ENCODE measurements at places on chromosomes 7 and 10.

GRCh38 chr10:97903128-97904017 lies 53.7 kb downstream of the GOLGA7B start:
- no peak for DNase-seq

- DNase-seq: no peak
Measured at GRCh38 chr10:94639902-94640301, 43.6 kb upstream of the CYP2C18 start.

- DNase-seq: no peak
Measured at GRCh38 chr7:106561151-106561550, 99.8 kb downstream of the CCDC71L start.

DNA sequence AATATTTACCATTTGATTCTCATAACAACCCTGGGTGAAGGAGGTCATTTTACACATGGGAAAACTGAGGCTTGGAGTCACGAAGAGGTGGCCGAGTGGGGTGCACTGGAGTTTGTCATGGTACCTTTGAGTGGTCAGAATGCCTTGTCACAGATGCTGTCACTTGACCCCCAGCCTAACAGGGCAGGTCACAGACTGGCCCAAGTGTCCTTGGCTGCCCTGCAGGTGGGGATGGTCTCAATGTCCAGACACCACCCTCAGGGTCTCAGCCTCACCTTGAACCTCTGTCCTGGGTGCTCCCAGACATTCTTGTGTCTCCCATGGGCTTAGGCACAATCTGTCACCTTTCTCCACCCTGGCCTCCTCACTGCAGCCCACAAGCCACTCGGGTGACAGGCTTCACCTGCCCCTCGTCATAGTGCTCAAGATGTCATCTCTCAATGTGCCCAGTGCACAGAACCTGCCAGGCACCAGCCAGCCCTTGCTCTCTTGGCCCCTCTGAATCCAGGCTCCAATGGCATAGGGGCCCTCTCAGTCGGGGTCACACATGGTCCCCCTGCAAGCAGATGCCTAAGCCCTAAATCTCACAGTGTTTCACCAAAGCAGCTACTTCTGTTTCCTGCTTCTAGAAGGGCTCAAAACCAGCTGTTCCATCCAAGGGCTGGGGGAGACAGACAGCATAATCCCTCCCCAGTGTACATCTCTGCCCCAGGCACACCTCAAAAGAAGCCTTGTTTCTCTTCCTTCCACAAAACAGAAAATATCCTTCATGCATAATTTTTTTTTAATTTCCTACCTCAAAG lies 76.8 kb upstream of the NANOS1 start:
- no peak for DNase-seq

DNA sequence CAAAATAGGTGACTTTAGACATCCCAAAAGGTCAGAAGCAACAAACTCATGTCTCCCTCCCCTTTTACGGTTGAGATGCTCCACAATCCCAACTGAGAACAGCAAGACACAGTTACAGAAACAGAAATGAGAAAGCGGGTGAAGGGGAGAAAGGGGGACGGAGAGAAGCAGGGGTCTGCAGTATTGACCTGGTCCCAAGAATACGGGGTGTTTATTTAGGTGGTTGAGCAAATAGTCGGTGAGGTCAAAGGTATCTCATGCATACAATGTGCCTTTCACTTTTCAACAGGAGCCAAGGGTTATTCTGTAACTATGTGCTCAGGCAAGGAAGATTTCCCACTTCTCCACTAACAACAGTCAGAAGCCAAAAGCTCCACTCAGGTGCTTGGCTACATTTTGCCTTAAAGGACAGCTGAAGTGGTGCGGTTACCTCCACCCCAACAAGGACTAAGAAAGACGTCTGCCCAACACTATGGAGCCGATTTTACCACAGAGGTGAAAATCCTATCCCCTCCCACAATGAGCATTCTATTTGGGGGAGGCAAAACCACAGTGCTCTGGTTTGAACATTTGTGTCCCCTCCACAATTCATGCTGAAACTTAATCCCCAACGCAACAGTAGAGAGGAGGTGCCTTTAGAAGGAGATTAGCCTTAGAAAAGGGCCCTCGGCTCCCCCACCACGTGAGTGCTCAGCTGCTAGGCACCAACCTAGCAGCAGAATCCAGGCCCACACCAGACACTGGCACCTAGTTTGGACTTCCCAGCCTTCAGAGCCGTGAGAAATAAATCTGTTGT lies 77.9 kb downstream of the PARD3 start:
- no peak for DNase-seq

DNA sequence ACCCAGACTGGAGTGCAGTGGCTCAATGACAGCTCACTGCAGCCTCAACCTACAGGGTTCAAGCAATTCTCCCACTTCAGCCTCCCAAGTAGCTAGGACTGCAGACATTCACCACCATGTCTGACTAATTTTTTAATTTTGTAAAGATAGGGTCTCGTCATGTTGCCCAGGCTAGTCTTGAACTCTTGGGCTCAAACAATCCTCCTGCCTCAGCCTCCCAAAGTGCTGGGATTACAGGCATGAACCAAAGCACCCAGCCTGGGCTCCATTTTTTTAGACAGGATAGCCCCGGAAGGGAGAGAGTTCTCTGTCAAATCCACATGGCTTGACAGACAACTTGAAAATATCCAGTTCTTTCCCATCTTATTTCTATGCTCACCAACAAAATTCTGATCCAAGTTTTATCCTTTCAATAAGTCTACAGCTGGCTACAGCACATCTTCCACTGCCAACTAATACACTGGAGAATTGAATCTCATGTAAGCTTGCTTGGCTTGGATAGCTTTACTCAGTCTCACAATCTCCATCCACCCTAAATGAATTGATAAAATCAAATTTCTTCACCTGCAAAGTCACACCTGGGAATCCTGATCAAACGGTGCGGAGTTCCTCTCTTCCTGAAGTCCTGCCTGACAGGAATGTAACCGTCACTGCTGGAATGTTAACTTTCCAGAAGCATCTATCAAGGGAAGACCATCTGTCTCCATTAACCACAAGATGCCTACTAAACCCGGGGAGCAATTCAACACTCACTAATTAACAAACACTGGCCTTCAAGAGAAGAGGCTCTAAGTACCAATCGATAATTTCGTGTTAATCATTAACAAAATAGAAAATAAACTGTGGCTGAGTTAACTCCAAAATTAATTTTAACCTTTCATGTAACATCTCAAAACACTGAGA lies 239.7 kb upstream of the MKLN1 start:
- no peak for DNase-seq

DNA sequence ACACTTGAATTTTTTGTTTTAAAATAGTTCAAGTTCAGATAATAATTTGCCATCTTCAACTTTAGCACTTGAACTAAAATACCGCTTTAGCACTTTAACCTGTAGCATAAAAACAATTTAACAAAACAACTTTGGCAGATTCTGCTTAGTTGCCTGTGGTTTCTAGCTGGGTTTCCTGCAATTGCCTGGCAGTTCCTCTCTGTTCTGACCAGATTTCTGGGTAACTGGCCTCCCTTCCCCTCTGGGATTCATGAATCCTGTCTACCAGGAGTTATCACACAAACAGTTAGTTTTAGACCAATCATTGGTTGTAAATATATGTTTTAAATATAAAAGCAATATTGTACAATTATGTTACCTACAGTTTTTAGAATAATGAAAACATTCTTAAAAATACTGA lies 89.8 kb upstream of the HDAC9 start:
- DNase-seq: no peak

DNA sequence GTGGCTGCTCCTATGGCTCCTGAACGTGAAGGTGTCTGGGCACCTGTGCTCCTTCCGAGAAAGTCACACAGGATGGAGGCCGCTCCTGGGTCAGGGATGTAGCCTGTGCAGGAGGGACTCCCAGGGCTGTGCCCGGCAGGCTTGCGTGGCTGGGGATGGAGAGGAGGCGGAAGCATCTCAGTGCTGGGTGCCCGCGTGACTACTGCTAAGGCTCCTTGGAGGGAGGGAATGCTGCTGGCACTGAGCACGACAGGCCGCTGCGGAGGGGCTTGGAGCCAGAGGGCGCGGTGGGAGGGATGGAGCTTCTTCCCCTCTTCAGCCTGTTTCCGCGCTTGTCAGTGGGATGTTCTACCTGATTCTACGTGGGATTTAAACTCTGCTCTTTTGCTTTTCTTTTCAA lies 35.0 kb downstream of the ADCY1 start:
- no peak for DNase-seq

DNA sequence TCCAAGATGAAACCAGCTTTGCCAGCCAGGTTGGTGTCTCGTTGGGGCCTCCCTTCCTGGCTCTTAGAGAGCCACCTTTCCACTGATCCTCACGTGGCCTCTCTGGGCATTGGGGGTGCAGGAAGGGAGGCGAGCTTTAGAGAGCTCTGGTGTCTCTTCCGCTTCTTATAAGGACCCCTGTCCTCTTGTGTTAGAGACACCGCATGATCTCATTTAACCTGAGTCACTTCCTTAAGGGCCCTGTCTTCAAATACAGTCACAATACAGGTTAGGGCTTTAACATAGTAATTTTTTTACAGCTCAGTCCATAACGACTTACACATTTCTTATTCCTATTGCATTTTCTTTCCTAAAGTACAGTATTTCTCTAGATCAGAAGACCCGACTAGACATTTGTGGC lies 535.8 kb downstream of the SDK1 start:
- DNase-seq: no peak

- no peak for DNase-seq
Measured at GRCh38 chr7:24503506-24503905, 69.7 kb upstream of the PALS2 start.

- DNase-seq: no peak
Measured at GRCh38 chr10:117545141-117546019, 2.8 kb downstream of the EMX2 start.

DNA sequence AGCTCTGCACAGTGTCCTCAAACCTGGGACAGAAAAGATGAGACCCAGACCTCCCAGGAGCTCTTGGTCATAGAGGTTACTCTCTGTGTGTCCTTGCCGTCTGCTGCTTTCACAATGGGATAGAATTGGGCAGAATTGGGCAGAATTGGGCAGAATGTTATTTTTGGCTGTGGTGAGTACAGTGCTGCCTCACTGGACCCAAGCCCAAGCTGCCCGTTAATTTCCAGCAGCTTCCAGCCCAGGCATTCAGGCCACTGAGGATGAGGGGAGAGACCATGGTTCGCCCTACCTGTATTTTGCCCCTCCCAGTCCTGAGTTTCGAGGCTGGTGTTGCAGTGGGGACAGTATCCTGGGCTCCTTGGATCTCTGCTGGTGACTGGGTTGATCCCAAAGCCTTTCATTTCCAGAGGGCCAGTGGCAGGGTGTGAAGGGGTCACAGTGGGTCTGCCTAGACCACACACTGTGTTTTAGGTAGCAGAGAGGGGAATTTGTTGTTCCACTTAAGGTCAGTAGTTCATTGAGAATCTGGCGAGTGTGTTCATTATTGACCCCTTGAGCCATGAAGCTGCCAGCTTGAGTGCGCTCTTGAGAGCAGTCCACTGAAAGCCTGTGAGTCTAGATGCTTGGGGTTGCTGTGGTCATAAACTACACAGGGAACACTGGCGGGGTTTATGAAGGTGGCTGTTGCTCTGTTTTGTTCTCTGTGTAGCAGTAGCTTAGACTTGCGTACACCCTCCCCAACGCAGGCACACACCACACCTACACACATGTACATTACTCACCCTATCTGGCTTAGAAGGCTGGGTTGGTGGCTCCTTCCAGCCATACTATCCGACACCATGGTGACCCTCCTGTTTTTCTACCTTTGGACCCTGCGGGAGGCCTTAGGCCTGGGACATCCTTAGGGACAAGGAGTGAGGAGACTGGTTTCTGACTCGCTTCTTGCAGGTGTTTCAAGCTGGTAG lies 23.5 kb downstream of the NACAD start:
- no peak for DNase-seq

DNA sequence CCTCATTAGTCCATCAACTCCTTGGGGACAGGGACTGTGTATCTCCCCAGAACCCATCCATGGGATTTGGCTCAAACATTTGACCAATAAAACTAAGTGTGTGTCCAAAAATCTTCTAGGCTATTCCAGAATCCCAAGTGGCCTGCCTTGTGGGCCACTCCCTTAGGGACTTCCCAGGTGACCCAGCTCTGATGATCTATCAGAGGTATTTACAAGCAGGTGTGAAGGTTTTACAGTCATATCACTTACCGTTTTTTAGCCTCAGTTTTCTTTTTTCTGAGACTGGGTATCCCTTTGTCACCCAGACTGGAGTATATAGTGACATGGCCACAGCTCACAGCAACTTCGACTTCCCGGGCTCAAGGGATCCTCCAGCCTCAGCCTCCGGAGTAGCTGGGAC lies 64.4 kb downstream of the PIP4K2A start:
- no peak for DNase-seq

- no peak for DNase-seq
Measured at GRCh38 chr10:72106154-72106849, 18.0 kb upstream of the SPOCK2 start.

DNA sequence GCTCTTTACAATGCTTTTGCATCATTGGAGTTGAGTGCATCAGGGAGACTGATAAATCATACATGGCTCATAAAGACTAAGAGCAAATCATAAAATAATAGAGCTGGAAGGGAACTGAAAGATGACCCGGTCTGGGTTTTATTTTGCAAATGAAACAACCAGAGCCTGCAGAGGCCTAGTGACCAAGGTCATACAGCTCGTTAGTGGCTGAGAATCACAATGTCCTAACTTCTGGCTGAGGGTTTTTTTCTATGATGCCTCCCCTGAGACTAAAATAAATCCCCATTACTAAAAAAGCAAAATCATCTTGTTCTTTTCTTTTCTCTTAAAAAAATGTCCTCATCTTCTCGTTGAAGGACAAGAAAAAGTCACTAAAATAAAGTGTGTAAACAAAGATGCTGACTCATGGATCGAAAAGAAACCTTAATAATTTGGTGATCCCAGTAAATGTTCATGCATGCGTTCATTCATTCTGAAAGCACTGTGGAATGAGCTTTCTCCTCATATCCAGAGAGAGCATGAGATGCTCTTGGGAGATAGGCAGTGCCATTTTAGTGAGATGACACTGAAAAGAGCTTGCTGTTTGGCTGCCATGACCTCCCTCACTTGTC lies 107.8 kb upstream of the PHYHIPL start:
- no peak for DNase-seq

DNA sequence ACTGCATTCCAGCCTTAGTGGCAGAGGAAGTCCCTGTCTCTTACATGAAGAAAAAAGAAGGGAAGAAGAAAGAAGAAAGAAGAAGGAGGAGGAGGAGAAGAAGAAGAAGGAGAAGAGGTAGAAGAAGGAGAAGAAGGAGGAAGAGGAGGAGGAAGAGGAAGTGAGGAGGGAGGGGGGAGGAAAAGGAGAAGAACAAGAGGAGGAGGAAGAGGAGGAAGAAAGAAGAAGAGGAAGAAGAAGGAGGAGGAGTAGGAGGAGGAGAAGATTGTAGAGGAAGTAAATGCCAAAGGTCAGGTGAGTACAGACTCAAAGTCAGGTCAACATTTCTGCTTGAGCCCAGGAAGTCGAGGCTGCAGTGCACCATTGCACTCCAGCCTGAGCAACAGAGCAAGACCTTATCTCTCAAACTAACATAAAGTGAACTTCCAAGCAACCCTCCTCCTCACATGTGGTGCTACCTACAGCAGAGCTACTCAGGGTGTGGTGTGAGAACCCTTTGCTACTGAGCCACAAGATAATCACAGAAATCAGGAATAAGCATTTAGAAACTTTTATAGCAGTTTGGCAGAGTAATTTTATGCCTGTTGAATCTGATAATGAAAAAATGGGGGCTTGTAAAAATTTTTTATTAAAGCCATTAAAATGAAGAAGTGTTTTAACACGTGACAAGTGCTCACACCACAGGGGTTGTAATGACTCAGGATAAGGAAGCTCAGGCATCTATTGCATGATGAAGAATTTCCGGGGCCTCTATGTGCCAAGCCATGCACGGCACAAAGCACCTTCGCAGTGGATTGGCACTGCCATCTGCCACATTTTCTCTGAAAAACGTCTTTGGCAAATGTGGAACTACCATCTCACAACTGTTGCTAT lies 224.9 kb upstream of the AUTS2 start:
- DNase-seq: no peak

- no peak for DNase-seq
Measured at GRCh38 chr7:3650844-3651243, 349.8 kb downstream of the SDK1 start.

Measured in CD4-positive, alpha-beta memory T cell (primary cell).